ENCODE measurements at places on chromosomes 7 and 10. TPM values are rescaled to one million over a fixed set of nuclear protein-coding genes. Genes with fewer than 3 reads are reported as not detected.

- H3K4me1 ChIP-seq = no peaks in the 10 kb centered on the region
- H3K27me3 ChIP-seq = no peaks in the 10 kb centered on the region
Observed at GRCh38 chr10:107098326-107098725, 66.2 kb downstream of the SORCS1 start.

The BAG3 gene
- total RNA-seq = 62.0 TPM

GRCh38 chr7:69282946-69283345 lies 315.3 kb upstream of the AUTS2 start:
- no peak overlapping the region for H3K4me3 ChIP-seq
- no peaks in the 10 kb centered on the region for H3K36me3 ChIP-seq
- no peak overlapping the region for H3K27ac ChIP-seq
- DNase-seq = no peak

The ENTPD1 gene
- total RNA-seq = 5.2 TPM

GRCh38 chr7:28643188-28643569 lies 230.9 kb downstream of the CREB5 start:
- no peak overlapping the region for H3K27ac ChIP-seq
- H3K4me1 ChIP-seq = peaks cover 20% of the 10 kb centered on the region
- no peaks in the 10 kb centered on the region for H3K36me3 ChIP-seq

DNA sequence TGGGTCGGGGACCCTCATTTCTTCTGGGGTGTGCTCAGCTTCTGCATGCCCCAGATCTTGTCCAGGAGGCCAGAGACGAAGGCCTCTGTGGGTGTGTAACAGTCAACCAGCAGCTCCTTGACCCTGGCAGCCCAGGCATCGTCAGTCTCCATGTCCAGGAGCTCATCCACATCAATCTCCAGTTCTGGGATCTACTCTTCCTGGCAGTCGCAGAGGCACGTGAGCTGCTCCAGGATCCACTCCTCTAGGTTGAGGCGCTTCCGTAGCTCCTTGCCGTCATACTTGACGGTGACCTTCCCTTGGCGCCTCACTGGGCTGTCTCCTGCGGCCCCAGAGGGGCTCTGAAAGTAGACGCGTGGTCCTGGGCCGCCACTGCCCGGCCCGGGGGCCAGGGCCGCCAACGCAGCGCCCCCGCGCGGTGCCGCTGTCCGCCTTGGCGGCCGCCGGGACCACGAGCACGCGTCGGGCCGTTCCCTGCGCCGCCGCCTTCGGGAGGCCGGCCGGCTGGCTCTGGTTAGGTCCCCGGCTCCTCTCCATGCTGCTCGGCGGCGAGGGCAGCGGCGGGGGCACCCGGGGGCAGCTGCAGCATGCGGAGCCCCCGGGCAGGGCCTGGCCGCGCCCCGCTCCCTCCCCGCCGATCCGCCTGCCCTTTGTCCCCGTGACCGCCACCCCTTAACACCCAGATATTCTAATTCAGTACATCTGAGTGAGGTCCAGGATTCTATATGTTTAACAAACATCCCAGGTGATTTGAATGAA lies 170.5 kb downstream of the SEPTIN7 start:
- DNase-seq = no peak
- no peak overlapping the region for H3K27ac ChIP-seq
- H3K27me3 ChIP-seq = no peaks in the 10 kb centered on the region
- no peaks in the 10 kb centered on the region for H3K36me3 ChIP-seq

GRCh38 chr10:132497063-132497680 lies 40.4 kb upstream of the INPP5A start:
- H3K27ac ChIP-seq = no peak overlapping the region
- peaks cover 17% of the 10 kb centered on the region for H3K4me1 ChIP-seq
- H3K36me3 ChIP-seq = no peaks in the 10 kb centered on the region
- peak; percentile 49 for DNase-seq
- H3K27me3 ChIP-seq = peaks cover 21% of the 10 kb centered on the region
- no peak overlapping the region for H3K4me3 ChIP-seq

GRCh38 chr10:69491611-69492010 lies 40.3 kb downstream of the TSPAN15 start:
- H3K36me3 ChIP-seq = peaks cover 8% of the 10 kb centered on the region
- no peaks in the 10 kb centered on the region for H3K27me3 ChIP-seq
- no peak overlapping the region for H3K27ac ChIP-seq
- peaks cover 11% of the 10 kb centered on the region for H3K4me1 ChIP-seq

The FFAR4 gene
- total RNA-seq = not detected

DNA sequence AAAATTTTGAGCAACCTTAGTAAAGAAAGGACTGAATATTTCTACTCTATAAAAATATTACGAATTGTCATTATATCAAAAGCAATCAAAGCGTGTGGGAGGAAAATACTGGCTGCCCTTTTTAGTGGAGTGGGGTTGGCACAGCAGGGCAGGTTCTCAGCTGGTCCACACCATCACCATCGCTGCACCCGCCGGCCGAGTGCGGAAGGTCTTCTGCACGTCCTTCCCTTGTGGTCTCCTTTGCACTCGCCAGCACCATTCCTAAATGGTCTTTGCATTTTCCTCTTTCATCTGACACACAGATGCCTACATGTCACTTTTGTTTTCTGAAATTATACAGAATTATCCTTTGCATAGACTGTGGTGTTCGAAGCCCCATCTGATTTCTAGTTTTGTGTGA lies 116.6 kb upstream of the LANCL2 start:
- no peak overlapping the region for H3K27ac ChIP-seq
- no peaks in the 10 kb centered on the region for H3K36me3 ChIP-seq
- no peak overlapping the region for H3K4me3 ChIP-seq
- H3K4me1 ChIP-seq = peaks cover 37% of the 10 kb centered on the region
